ENCODE measurements at places on chromosomes 3 and 15.

DNA sequence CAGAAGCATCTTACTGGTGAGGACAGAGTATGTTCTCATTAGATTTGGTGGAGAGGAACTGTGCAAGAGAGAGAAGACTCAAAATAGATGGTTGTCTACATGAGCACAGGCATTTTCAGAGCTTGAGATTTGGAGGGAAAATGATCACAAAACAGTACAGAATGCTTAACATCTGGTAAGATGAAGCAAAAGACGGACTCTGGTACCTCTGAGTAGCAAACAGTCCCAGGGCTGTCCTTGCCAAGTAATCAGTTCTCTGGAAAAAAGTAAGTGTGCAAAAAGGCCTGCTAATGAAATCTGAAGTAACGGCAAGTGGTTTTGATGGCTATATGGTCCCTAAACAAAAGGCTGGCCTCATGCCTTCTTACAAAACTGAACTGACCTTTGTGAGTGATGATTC lies 414.2 kb downstream of the CNTN4 start:
- no peak for DNase-seq

GRCh38 chr3:64244011-64244942 lies 19.0 kb upstream of the PRICKLE2 start:
- no peak for DNase-seq

DNA sequence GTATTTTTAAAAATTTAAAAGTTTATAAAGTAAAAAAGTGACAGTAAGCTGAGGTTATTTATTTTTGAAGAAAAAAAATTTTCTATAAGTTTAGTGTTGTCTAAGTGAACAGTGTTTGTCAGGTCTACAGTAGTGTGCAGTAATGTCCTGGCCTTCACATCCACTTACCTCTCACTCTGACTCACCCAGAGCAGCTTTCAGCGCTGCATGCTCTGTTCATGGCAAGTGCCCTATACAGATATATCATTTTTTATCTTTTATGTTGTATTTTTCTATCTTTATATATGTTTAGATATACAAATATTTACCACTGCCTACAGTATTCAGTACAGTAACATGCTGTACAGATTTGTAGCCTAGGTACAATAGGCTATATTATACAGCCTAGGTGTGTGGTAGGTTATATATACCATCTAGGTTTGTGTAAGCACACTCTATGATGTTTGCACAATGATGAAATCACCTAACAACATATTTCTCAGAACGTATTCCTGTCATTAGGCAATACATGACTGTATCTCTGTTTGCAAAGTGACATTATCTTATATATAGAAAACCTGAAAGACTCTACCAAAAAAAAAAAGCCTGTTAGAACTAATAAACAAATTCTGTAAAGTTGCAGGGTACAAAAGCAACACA lies 75.9 kb upstream of the TMC3 start:
- no peak for DNase-seq

- no peak for DNase-seq
Observed at GRCh38 chr15:71682001-71682400, 128.4 kb upstream of the NR2E3 start.

- no peak for DNase-seq
Observed at GRCh38 chr15:69417581-69417980, 3.4 kb downstream of the KIF23 start.

DNA sequence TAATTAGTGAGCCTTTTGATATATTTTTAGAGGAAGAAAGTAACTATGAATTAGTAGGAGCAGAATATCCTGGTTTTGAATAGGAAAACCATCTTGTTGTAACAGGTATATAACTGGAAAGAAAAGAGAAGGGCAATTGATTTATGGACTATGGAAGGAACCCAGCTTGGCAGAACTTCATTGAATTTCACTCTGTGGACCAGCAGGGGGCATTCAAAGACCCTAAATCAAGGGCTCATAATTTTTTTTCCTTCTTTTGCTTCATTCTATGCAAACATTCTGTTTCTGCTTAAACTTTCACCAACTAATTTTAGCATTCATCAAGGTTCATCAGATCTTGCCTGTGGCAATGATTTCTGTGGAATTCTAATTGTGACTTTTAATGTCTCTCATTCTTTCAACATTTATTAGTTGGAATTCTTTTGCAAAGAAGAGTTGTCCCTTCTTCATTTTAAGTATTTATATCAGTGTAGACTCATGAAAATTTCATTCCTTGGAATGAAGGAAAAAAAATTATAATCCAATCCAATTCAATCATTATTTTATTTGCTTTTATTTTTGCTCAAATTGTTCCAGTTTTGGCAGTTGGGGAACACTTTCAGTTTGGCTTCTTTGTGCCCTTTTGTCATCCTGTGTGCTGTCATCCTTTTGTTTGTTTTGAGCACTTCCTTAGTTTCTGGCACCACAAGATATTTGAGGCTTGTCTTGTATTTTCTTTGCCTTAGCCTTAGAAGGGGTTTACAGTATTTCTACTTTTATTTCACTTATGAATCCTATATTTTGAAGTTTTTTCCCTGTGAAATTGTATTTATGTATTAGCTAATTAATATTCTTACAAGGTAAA lies 30.4 kb downstream of the NXPE3 start:
- peak; percentile 19 for DNase-seq

GRCh38 chr15:78065973-78066946 lies 11.3 kb downstream of the TBC1D2B start:
- no peak for DNase-seq

DNA sequence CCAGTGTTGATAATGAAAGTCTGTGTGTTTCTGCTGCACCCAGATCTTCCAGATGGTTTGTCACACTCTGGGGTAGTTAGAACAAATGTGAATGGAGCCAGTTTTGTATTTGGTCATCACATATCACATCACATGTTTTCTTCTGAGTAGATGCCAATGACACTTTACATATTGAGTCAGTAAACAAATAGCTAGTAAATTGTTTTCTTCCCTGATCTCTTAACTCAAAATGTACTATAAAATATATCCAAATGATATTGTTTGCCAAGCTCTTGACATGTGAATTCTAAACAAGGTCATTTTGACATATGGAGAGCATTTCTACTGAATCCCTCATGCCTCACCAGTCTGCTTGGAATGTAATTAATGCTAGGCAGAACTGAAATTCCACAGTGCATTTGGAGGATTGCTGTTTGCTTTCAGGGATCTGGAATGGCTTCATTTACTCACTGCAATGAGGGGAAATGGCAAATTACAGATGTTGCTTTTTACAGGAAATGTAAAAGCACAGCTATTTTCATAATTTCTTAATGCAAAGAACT lies 45.0 kb downstream of the PDHB start:
- DNase-seq = no peak

DNA sequence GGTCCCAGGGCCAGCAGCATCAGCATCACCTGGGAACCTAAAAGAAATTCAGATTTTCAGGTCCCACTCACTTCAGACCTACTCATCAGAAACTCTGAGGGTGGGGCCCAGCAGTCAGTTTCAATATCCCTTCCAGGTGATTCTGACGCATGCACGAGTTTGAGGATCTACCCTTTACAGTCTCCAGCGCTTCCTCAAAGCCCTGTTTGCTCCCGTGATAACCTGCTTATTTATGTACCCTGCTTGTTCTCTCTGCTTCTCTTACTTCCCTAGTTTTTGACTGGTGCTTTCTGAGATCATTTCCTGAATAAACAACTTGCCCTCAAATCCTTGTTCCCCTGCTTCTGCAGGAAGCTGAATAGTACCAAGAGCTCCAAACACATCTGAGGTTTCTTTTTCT lies 245.3 kb downstream of the ZNF621 start:
- no peak for DNase-seq

- DNase-seq = no peak
Observed at GRCh38 chr3:4398120-4398940, 68.7 kb downstream of the SUMF1 start.

- DNase-seq = no peak
Observed at GRCh38 chr3:53800041-53800906, 45.9 kb downstream of the CHDH start.

DNA sequence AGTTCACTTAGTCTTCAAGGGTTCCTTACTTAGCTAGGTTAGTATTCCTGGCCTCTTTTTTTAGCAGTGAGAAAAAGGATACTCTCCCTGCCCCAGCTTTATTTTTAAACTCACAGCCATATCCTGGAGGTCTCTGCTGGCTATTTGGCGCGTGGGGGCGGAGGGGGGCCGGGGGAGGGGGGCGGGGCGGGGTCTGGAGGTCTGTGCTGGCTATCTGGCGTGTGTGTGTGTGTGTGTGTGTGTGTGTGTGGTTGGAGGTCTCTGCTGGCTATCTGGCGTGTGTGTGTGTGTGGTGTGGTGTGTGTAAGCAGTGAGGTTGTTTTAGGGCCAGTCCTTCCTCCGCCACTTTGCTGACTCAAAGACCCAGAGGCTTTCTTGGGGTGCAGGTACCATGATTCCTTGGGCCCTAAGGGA lies 579 bp upstream of the PLAAT1 start:
- no peak for DNase-seq

DNA sequence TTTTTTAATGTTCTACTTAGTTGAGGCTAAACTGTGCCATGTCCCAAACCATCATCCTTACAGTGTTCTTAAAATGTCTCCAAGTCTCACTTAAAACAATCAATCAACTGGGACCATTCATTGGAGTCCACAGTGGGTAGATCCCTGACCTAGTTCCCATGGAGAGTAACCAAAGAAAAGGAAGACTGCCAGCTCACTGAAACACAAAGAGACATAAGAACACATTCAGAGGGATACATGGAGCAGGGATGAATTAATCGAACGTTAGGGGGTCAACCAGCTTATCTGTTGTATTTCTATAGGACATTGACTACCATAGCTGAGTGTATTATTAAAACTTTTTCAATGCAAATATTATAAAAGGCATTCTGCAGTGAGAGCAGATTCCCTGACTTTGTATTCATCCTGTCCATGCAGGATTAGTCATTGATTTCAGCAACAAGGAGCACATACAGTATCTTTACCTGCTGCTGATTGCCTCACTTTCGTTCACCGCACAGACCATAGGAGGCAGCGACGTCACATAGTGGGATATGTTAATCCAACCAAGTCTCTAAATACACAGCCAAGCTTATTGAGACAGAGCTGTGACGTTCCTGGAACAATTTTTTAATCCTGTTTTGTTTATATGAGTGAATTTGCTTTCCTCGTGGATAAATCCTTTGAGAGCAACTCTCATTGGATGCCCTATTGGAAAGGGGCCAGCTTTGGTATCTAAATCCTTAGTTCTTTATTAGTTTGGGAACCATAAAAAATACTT lies 364.9 kb upstream of the RBMS3 start:
- DNase-seq = no peak

GRCh38 chr3:171193693-171194092 lies 167.2 kb upstream of the SLC2A2 start:
- no peak for DNase-seq

DNA sequence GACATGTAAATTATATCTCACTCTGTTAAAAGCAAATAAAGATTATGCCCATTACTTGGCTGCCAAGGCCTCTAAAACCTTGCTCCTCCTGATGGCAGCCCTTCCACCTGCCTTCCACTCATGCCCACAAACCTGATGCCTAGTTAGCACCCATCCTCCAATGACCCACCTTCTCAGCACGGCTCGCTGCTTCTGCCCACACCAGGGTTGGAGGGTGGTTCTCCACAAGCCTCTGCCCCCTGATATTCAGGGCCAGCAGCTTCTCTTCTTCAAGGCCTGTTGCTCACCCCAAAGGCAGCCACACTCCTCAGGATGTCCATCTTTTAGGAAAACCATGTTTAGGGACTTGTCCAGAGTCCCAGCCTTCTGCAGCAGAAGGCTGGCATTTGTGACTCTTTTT lies 263.4 kb upstream of the TLE3 start:
- no peak for DNase-seq

Measured in T-helper 9 cell (primary cell).